AG08396 (cell line): ENCODE measurements at places on chromosomes 1 and 21.

DNA sequence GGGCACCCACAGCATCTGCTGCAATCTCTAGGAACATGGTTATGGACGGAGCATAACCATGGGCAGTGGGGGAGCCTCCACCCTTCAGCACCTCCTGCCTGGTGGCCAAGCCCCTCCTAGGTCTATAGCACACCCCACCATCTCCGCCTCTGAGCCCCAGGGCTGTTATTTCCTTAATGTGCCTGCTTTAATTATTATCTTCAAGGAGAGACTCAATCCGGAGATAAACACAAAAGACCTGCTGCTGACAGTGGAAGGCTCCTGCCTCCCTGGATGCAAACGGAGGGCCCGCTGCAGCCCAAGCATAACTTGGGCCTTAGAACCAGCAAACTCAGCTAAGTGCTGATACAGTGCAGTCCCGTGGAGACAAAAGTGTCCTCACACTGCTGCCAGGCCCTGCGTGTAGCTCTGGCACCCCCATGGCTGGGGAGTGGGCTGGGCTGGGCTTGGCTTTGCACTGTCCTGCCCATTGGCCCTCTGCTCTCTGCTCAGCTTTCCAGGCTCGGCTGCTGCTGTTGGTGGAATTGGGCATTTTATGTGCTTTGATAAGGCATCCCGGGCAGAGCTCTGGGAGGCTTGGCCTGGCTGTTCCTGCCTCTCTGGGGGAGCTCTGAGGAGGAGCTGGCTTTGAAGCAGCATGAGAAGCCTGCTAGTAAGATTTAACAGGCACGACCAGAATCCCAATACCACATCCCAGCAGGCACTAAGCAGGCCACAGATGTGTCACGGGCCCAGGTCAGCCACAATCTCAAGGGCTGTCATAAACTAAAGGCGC, 620.2 kb downstream of the PTPRU start:
- no peak for DNase-seq

DNA sequence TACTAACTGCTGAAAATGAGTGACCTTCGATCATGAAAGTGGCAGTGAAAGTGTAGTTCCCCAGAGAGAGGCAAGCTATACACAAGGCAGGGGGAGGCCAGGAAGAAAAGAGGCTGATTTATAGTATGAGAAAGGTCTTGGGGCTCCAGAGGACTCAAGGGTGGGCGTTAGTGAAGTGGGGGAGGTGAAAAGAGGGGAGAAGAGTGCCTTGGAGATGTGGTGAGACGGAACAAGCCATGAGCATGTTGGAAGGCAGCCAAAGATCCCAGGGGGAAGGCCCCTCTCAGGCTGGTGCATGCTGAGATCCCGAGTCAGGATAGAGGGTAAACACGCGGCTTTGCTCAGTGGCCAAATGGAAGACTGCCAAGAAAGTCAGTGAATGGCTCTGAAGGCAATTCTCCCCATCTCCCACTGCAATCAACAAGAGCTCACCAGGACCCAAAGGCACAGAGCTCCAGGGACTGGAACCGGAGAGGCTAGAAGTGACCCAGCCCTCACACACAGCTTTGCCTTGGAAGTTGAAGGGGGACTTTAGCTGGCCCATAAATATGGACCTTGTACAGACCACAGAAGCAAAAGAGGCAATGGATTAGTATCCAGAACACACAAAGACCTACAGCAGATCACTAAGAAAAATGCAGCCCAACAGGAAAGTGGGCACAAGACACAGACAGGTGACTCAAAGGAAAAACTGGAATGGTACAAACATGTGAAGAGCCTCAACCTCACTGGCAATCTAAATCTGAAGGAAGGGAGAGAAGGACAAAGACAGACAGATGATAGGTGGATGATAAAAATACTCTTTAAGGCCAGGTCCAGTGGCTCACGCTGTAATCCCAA, 49.6 kb downstream of the HSF2BP start:
- DNase-seq: no peak

GRCh38 chr1:37901191-37901892, 42.0 kb upstream of the MTF1 start:
- DNase-seq: no peak

GRCh38 chr1:92536980-92537884, 50.5 kb upstream of the GFI1 start:
- DNase-seq: peak; percentile 22

- peak; percentile 12 for DNase-seq
These were observed 41.3 kb downstream of the DYRK1A start for GRCh38 chr21:37407719-37408420.

DNA sequence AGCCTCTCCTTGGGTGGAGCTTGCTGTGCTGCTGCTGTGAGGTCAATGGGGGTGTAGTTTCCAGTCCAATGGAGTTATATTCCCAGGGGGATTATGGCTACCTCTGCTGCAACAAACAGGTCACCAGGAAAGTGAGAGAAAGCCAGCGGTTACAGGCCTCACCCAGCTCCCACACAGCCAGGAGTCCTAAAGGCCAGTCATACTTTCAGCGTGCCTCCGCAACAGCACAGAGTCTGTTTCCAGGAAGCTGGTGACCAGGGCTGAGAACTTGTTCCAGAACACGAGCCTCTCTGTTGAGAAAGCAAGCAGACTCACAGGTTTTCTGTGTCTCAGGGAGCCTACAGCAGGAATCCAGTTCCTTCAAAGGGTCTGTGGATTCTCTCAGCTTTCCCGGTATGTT, 17.3 kb upstream of the OR2M5 start:
- no peak for DNase-seq

DNA sequence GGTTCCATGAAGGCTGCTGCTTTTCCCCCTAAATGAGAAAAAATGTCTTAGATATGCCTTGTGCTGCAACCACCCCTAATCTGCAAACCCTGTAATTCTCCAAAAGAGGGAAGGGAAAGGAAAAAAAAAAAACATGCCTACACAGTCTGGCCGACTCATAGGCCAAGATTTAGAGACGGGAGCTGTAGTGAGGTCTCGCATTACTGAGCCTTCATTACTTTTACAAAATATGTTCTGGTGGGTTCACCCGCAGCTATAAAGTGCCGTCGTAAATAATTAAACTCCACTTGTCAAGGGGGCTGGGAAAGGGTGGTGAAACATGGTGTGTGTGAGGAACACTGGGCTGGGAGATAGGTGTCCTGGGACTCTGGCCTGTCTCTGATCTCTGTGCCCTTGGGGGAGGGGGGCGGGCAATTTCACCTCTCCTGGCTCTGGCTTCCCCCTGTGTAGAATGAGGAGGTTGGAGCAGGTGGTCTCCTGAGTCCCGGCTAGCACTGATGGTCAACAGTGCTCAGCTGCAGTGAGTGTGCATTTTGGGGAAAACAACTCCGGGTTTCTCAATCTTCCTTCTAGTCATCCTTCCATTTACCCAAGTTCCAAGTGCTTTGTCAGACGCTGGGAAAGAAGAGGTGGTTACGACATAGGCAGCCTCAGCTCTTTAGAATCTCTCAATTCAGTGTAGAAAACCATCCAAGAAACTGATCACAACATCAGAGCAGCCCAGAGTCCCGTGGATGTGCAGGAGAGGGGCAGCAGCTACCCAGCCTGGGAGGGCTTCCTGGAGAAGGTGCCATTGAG, 82.3 kb downstream of the ACTL8 start:
- no peak for DNase-seq

DNA sequence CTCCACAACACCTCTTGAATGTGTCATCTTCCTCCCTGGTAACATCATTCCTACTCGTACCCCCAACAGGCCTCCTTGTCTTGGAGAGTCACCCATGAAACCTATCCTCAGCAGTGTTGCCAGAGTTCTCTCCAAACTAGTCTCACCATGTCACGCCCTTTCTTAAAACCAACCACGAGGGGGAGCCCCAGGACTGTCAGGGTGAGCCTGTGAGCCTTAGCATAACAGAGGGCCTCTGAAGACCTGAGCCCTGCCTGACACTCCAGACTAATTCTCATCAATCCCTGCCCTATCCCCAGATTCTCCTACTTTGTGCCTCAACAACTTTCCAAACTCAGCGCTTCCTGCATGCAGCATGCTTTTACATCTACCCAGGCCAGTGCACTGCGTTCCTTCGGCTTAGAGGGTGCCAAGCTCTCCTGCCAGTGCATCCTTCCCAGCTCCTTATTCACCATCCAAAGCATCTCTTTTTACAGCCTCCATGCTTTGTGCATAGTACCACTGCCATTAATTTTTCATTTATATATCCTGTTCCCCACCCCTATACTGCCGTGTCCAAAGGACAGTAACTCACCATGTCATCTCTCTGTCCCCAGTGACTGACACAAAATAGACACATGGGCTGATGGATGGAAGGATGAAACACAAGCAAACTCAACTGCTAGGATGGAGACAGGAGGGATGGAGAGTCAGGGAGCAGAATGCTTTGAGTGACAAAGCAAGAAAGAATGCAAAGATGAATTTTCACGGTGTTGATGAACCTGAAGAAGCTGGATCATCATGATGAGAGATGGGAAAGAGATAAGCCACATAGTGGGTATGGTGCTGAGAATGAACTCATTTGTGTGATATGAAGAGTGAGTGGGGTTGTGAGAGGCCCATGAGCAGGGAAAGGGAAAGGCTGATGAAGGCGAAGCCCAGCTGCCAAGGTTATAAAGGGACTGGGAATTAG, 34.0 kb downstream of the ZNF697 start:
- peak; percentile 79 for DNase-seq

GRCh38 chr1:39238476-39238875, 34.0 kb downstream of the MACF1 start:
- peak; percentile 66 for DNase-seq
